ENCODE measurements at places on chromosomes 16 and 17. TPM values are rescaled to one million over a fixed set of nuclear protein-coding genes. Genes with fewer than 3 reads are reported as not detected.
A peak's percentile ranks its signal among the peaks of the same experiment; 100 is the strongest.

Gene SOX8
- 0.12 TPM for total RNA-seq

Gene METTL16
- total RNA-seq = 21.6 TPM

Gene TEKT5
- total RNA-seq = not detected

DNA sequence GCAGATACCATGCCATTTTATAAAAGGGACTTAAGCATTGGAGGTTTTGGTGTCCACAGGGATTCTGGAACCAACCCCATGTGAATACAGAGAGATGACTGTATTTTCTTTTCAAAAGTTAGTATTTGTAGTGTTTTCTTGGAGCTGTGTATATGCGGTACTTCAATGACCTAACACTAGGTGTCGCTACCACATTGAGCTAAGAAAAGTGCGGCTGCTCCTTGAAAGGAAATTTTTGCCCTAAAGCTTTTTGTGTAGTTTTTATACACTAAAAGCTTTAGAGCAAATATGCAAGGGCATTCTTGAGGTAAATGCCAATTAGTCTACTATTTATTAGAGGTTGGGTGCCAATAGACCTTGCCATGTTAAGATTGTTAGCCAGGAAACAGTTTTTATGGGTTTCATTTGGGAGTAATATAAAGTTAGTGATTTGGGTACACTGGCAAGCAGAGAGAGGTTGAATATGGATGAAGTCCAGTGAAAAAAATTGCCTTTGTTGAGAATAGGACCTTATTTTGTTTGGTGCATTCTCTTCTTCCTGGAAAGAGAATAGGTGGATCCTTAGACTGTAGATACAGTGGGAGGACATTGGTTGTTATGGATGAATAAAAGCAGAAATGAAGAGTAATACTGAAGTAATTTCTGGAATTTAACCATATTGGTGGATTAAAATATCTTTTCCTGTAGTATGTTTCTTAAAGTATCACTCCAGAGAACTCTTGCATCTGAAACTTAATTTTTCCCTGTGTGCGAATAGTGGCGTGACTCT, 43.3 kb downstream of the BCAS3 start:
- DNase-seq = peak; percentile 58
- H3K4me1 ChIP-seq = peaks cover 14% of the 10 kb centered on the region
- no peaks in the 10 kb centered on the region for H3K27me3 ChIP-seq
- H3K36me3 ChIP-seq = no peaks in the 10 kb centered on the region
- H3K4me3 ChIP-seq = peak overlapping the region; percentile 31

DNA sequence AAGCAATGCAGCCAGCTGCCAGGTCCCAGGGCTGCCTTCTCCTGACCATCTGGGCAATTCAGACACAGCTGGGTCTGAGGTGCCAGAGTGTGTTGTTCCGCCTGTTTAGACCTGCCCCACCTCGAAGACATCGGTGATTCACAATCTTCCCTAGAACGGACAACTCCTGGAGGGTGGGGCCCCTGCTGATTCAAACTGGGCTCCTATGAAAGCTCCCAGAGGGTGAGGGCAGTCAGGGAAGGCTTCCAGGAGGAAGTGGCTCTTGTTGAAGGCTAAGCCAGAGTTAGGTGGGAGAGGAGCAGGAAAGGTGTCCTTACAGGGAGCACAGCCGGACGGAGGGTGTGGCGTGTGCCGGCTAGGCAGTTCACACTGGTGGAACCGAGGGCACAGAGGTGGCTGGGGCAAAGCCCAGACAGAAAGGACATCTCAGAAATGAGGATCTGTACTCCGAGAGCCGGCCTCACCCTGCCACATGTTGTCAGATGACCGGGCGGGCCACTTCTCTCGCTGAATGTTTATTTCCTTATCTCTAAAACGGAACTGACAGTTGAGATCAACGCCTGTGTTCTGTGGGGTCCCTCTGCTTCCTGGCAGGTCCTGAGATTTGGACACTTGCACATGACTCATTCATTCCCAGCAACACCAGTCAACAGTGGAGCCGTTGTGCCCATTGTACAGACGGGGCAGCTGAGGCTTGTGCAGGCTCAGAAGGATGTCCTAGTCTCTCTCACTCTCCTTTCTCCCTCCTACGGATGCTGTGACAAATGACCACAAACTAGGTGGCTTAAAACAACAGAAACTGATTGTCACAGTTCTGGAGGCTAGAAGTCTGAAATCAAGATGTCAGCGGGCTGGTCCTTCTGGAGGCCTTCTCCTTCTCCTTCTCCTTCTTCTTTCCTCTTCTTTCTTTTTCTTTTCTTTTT, 26.9 kb upstream of the LITAF start:
- DNase-seq = no peak
- no peak overlapping the region for H3K27ac ChIP-seq
- H3K4me3 ChIP-seq = no peak overlapping the region
- no peaks in the 10 kb centered on the region for H3K36me3 ChIP-seq
- H3K4me1 ChIP-seq = peaks cover 19% of the 10 kb centered on the region

GRCh38 chr16:89020068-89020924, 43.3 kb upstream of the CBFA2T3 start:
- no peak overlapping the region for H3K4me3 ChIP-seq
- peaks cover 30% of the 10 kb centered on the region for H3K27me3 ChIP-seq
- DNase-seq = no peak
- H3K4me1 ChIP-seq = no peaks in the 10 kb centered on the region
- no peaks in the 10 kb centered on the region for H3K36me3 ChIP-seq
- no peak overlapping the region for H3K27ac ChIP-seq

- H3K4me1 ChIP-seq = peaks cover 5% of the 10 kb centered on the region
- no peaks in the 10 kb centered on the region for H3K36me3 ChIP-seq
- no peak for DNase-seq
- no peak overlapping the region for H3K27ac ChIP-seq
- no peak overlapping the region for H3K4me3 ChIP-seq
Measured at GRCh38 chr16:81752876-81753227, 26.2 kb upstream of the PLCG2 start.

DNA sequence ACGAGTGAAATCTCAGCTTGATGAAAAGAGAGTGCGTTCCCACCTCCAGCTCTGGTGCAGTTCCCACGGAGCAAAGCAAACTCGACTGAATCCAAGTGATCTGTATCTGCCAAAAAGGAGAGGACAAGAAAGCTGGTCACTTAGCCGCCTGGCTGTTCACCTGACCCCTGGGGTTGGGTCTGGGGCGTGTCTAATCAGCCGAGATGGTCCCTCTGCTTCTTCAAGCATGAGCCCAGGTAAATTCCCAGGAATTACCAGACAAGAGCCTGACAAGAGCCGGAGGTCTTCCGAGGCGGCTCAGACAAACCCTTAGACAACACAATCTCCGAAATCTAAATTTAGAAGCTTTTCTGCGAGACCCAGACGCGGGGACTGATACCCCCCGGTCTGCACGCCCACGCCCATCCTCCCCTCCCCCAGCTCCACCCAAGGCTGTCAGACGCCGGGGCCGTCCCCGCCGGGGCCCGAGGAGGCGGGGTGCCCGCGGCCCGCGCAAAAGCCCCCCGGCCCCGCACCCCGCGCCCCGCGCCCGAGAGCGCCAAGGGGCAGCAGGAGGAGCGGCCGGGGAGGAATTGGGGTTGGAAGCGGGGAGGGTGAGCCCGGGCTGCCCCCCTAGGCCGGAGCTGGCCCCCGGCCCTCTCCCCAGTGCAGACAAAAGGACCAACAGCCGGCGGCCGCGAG, 674 bp downstream of the ZNF821 start:
- DNase-seq = no peak
- H3K4me3 ChIP-seq = peak overlapping the region; percentile 84
- no peaks in the 10 kb centered on the region for H3K36me3 ChIP-seq

DNA sequence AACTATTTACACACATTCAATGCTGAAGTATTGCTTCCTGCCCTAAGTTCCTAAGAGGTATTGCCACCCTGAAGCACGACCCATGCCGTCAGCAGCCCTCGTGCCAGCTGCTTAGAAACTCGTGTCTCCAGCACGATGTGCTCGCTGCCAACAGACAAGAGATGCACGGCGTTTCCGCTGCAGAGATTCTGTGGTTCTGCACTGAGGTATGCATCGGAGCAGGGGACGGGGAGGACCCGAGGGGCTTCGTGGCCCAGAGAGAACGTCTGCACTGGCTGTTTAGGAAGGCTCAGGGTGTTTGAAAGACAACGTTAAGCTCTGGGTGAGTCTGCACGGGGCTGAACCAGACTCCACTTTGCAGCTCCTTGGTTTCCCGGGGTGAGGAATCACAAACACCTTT, 82.7 kb upstream of the CREBBP start:
- no peak for DNase-seq
- H3K27ac ChIP-seq = no peak overlapping the region
- H3K36me3 ChIP-seq = peaks cover 20% of the 10 kb centered on the region
- peaks cover 40% of the 10 kb centered on the region for H3K4me1 ChIP-seq
- H3K27me3 ChIP-seq = peaks cover 1% of the 10 kb centered on the region
- no peak overlapping the region for H3K4me3 ChIP-seq

GRCh38 chr17:80825471-80826345, 165.9 kb upstream of the CHMP6 start:
- H3K27ac ChIP-seq = no peak overlapping the region
- DNase-seq = no peak
- peaks cover 23% of the 10 kb centered on the region for H3K36me3 ChIP-seq
- H3K4me3 ChIP-seq = no peak overlapping the region

GRCh38 chr16:77711775-77712174, 10.5 kb upstream of the NUDT7 start:
- no peak overlapping the region for H3K4me3 ChIP-seq
- H3K4me1 ChIP-seq = no peaks in the 10 kb centered on the region
- peaks cover 1% of the 10 kb centered on the region for H3K27me3 ChIP-seq

GRCh38 chr16:57823836-57824235, 21.5 kb upstream of the KIFC3 start:
- H3K4me1 ChIP-seq = peaks cover 15% of the 10 kb centered on the region
- no peak overlapping the region for H3K4me3 ChIP-seq
- peaks cover 22% of the 10 kb centered on the region for H3K27me3 ChIP-seq
- no peaks in the 10 kb centered on the region for H3K36me3 ChIP-seq
